ENCODE measurements at places on chromosomes 1 and 21.

DNA sequence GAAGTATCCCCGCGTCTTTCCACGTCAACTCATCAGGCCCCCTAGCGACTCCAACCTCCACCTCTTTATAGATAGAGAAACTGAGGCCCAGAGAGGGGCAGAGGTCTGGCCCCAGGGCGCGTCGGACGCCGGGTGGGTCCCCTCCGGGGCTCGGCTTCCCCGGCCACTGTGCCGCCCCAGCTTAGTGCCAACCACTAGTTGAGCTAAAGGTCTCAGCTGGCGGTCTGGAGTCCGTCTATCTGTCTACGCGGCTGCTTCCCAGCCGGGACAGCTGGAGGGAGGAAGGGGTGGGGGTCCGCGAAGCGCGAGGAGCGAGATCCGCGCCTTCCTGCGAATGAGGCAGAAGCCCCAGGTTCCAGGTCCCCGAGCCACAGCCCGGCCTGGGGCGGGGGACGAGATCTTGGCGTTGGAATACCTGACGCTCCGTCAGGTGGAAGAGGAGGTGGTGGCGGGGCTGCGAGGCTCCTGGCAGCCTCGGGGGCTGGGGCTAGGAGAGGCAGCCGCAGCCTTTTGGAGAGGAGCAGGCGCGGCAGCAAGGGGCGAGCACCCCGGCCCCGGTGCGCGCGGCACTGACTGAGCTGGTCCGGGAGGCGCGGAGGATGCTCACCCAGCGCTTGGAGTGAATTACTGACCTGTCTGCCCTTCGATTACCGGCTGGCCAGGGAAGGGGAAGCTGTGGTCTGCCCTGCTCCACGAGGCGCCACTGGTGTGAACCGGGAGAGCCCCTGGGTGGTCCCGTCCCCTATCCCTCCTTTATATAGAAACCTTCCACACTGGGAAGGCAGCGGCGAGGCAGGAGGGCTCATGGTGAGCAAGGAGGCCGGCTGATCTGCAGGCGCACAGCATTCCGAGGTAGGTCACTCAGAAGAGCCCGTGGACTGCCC lies 937 bp downstream of the PODN start:
- DNase-seq, result no peak

GRCh38 chr21:35203093-35203977 lies 154.2 kb upstream of the RUNX1 start:
- no peak for DNase-seq

DNA sequence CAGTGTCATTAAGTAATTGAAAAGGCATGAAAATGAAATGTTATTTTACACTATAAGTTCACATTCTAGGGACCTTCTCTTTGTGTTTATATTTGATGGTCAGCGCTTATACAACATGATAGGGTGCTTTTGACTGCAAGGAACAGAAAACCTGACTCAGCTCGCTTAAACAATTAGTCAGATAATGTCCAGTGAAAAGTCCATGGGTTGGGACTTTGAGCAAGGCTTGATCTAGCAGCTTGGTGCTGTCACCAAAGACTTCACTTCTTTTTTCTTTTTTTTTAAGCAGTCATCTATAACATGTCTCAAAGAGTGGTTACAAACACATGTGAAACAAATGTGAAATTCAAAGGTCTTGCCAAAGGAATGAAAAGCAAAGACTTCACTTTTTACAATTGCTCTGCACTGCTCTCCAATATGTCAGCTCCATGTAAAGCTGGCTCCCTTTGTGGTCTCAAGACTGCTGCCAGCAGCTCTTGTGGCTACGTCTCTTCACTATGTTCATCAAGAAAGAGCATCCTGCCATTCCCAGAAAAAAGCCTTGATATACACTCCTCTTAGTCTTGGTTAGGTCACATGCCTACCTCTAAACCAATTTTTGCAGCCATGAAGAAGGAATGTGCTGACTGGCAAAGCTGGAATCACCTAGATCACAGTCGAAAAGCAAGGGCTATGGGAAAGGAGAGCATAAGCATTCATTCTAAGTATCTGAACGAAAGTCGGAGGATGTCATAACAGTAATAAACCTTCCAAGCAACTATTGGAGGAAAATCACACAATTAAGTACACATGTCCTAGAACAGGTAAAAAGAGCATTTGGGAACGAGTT lies 15.2 kb downstream of the F3 start:
- no peak for DNase-seq

DNA sequence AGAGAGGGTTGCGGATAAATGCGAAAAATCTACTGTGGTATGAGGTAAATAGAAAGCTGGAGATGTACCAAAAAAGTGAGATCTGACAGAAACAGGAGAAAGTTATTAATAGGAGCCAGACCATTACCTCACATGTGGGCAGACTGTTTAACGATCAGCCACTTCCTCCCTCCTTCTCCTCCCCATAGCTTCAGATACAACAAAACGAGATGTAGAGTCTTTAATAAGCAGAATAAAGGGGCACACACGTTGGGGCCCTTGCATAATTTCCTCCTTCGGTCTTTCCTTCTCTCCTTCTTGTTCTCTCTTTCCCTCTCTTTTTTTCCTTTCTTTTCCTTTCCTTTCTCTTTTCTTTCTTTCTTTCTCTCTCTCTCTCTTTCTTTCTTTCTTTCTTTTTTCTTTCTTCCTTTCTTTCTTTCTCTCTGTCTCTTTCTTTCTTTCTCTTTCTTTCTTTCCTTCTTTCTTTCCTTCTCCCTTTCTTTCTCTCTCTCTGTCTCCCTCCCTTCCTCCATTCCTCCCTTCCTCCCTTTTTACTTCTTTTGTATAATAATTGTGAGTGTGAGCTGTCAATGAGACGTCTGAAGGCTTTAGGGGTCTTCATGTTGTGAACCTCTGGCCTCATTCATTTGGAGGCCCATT lies 242.1 kb downstream of the GRIK1 start:
- DNase-seq, result no peak

DNA sequence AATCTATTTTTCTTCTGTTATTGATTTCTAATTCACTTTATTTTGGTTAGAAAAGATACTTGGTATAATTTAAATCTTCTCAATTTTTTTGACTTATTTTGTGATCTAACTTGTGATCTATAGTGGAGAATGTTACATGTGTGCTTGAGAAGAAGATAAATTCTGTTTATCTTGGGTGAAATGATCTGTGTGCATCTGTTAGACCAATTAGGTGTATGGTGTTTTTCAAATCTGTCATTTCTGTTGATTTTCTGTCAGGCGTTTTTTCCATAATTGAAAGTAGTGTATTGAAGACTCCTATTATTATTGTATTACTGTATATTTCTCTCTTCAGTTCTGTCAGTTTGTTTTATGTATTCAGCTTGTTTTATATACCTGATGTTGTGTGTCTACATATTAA lies 1668.3 kb downstream of the PLA2G4A start:
- DNase-seq, result no peak

DNA sequence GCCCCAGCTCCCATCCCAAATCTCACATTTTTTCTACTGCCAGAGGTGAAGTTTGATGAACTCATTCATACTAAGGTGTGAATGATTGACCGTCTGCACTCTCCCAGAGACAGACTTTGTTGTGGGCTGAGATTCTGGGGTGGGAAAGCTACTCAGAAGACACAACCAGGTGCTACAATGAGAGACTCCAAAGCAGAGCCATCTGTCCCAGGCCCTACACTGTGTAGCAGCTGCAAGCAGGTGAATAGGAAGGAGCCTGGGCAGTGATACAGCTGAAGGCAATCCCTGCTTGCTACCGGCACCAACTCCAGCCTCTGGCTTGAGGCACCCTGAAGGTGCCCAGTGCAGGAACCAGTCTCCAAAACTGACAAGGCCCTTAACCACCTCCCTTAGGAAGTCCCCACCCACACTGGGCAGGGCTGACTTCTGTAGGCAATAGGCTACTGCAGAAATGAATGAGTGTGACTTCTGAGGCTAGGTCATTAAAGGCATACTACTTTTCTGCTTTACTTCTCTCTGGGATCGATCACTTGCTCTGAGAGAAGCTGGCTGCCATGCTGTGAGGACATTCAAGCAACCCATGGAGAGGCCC lies 79.7 kb upstream of the RUNX3 start:
- no peak for DNase-seq

- DNase-seq, result no peak
Measured at GRCh38 chr1:14140831-14141401, 440.9 kb downstream of the PRDM2 start.

DNA sequence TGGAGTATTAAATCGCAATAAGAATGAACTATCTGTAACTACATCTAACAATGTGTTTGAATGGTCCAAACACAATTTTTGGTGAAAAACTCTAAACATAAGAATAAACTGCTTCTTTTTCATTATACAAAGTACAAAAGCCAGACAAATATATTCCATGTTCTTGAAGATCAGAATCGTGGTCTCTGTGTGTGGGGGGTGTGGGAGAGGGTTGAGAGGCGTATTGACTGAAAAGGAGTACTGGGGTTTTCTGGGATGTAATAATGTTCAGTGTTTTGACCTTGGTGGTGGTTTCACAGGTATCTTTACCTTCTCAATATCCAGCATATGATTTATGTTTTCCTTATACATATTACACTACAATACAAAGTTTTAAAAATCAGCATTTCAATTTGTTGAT lies 764 bp upstream of the CFH start:
- no peak for DNase-seq

DNA sequence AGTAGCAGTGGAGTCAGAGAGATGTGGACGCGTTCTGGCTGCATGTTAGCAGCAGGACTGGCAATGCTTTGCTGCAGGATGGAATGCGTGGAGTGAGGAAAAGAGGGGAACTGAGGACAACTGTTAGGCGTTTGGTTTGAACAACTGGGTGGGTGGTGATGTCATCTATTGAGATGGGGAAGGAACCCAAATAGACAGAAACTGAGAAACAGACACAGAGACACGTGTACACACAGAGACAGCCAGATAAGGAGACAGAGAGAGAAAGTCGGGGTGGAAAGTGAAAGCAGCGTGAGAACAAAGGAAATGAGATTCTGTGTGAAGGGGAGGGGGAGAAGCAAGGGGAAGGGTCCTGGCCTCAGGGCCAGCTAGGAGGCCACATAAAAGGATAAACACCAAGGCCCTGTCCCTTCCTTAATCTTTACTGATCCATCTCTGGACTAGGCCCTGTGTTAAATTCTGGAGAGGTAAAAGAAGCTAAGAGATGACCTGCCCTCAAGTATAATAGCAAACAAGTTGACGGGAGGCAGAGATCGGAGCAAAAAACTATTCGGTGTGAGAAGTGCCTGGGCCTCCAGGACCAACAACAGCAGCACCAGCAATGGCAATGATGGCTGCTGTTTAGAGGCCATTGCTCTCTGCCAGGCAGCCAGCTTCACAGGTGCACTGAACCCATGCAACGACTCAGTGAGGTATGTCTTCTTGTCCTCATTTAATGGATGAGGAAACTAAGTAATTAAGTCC lies 31.6 kb downstream of the VWA5B1 start:
- no peak for DNase-seq

GRCh38 chr1:181187337-181188126 lies 99.0 kb downstream of the IER5 start:
- DNase-seq, result no peak

DNA sequence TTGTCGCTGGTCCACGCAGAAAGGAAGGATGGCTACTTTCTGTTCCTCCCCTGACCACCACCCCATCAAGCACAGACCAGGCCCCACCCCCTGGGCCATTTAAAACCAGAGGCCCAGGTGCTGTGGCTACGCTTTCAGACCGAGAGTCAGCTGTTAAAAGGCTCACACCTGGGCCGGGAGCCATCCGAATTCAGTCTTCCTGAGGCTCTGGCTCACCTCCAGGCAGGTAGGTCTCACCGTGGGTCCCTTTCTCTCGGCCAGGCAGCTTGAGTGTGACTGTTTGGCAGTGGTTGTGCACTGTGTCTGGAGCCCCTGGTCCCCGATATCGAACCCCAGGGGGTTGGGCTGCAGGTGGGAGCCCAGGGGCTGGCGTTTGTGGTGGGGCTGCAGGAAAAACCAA lies 7.2 kb downstream of the ACTL8 start:
- DNase-seq, result no peak

DNA sequence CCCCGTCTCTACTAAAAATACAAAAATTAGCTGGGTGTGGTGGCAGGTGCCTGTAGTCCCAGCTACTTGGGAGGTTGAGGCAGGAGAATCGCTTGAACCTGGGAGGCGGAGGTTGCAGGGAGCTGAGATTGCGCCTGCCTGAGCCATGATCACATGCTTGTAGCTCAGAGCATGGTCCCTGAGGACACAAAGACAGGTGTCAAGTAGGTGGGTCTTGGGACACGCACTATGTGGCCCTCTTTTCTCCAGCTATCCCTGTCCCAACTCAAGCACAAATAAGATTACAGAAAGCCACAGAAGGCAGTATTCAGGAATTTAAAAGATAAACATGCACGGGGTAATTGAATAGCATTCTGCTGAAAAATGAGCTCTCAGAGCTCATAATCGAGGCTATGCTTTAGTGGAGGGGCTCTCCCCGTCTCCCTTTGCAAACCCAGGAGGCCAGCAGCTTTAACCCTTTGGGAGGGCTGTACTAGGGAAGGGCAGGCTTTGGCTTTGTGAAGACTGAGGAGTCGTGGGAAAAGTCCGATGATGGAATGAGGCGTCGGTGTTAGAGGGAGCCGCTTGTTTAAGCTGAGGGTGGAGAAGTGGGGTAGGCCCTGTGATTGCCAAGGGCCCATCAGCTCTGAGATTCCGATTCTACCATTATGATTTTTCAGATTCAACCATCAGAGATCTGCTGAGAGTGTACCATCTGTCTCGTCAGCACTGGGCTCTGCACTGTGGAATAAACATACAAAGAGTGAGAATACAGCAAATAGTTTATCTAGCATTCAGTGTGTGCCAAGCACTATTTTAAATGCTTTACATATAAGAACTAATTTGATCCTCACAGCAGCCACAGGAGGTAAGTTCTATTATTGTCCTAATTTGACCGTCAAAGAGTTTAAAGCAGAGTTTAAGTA lies 59.7 kb upstream of the CD34 start:
- no peak for DNase-seq

GRCh38 chr1:2477309-2477708 lies 1.2 kb downstream of the PLCH2 start:
- no peak for DNase-seq

DNA sequence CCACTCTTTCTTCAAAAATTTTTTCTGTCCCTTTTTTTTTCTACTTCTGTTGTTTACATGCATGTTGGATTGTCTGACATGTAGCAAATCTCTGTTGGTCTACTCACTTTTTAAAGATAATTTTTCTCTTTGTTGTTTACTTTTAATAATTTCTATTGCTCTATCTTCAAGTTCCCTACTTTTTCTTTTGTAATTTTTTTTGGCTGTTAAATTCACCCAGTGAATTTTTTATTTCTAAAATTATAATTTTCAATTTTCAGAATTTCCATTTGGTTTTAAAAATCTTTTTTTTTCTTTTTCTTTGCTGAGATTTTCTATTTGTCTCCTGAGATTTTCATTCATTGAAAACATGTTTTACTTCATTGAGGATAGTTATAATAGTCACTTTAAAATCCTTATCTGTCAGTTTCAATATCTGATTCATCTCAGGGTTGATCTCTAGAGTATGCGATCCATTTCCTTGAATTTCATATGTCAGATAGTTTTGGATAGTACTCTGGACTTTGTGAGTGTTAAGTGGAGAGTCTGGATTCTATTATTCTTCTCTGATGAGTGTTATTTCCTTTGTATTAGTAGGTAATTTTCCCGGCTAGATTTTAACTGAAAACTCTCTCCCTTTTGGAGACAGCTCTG lies 1.6 kb upstream of the TSEN15 start:
- DNase-seq, result no peak

DNA sequence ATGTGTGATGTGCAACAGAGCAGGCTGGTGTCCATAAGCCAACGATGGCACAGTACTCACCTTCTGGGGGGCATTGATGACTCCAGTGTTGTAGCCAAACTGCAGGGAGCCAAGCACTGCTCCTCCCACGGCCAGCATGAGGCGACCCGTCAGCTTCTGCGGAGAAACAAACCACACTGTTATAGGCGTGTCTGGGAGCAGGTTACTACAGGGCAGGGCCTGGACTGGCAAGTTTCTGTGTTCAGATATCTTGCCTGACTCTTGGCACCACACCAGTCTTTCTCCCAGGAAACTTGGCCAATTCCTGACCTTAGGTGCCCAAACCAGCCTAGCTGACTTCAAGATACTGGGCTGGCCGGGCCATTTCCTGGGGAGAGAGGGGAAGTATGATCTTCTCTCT lies 15.5 kb downstream of the SLC2A1 start:
- DNase-seq, result no peak

All from activated CD4-positive, CD25-positive, alpha-beta regulatory T cell (primary cell).